ENCODE measurements at places on chromosomes 4 and X.

DNA sequence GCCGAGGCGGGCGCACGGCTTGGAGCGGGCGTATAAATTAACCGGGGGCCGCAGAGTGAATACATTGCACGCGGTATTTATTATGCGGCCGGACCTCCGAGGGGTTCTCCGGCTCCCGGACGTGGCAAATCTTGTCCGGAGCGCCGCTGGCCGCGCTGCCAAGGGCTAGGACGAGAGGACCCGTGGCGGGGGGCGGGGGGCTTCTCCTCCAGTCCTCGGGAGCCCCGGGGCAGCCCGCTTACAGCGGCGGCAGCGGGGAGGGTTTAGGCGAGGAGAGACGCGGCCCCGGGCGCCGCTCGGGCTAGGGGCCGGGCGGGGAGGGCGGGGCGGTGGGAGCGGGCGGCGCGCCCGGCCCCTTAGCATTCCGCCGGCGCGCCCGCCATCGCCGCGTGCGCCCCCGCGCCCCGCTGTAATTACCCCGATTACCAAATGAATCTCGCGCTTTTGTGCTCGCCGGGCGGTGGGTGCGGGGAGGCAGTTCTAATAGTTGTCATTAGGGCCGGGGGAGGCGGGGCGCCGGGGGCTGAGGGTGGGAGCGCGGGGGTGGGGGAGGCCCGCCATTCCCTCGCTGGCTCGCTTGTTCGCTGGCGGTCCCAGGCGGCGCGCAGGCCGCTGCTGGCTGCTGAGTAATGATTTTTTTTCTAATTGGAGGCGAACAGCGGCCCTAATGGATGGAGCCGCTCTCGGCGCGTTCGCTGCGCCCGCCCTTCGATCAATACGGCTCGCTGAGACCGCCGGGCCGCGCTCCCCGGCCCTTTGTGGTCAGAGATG lies 276.6 kb downstream of the BCOR start:
- no peak for DNase-seq

DNA sequence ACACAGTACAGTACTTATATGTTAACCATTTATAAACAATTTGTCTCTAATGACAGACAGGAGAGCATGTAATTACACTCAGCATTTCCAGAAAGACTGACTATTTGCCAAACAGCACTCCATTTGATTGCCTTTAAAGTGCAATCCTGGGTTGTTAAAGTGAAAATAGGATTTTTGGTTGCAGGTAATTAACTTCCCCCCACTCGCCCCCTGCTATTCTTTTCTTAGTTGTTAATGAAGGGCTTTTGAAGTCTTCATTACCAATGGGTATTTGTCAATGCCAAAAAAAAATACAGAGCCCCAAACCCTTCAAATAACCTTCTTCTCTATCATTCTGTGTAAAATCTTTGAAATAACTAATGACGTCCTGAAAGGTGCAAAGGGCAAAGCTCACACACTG lies 825.6 kb downstream of the STPG2 start:
- DNase-seq: no peak

GRCh38 chrX:135454816-135455215 lies 33.1 kb downstream of the SMIM10L2A start:
- no peak for DNase-seq

DNA sequence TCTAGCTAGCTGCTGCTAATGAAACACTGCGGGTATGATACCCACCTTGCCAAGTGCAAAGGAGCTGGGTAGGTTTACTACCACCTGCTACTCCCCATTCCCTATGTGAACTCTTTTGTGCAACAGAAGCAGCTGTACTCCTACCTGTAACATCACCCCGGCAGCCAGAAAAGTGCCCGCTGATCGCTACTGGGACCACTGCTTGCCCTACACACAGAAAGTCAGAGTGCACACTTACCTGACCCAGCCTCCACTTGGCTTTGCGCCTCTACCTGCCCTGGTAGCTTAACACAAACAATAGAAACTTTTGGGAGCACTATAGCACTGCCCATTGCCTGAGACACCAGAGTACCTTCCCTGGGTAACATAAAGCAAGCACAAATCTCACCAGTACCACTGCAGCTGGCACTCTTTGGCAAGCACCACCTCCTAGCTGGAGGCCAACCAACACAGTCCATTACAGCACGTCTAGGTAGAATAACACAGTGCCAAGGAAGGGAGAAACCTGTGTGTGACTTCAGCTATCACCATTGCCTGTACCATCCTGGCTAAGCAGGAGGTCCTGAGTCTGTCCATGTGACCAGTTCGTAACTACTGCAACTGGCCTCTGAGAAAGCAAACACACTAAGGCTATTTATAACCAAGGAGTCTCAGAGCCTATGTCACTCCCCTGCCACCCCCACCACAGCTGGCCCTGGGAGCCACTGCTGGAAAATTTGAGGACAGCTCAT lies 80.1 kb downstream of the CENPC start:
- DNase-seq: no peak

DNA sequence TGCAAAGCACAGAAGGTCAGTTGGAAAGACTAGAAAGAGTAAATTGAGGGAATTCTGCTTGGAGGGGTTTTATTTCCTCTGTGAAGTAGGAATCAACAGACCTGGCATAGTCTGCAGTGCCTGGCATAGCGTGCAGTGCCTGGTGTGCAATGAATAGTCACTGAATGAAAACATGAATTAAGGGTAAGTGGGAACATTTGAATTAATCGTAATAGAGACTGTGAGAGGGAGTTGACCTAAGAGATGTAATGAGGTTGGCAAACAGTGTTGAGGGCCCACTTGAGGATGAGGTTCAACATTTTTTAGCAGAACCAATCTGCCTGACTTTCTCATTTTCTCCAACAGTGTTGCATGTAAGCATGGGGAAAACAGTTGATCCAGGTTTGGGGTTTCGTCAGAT lies 377.2 kb upstream of the FTHL17 start:
- DNase-seq: no peak

- peak; percentile 60 for DNase-seq
Measured at GRCh38 chr4:23888421-23889319, 1.2 kb downstream of the PPARGC1A start.

DNA sequence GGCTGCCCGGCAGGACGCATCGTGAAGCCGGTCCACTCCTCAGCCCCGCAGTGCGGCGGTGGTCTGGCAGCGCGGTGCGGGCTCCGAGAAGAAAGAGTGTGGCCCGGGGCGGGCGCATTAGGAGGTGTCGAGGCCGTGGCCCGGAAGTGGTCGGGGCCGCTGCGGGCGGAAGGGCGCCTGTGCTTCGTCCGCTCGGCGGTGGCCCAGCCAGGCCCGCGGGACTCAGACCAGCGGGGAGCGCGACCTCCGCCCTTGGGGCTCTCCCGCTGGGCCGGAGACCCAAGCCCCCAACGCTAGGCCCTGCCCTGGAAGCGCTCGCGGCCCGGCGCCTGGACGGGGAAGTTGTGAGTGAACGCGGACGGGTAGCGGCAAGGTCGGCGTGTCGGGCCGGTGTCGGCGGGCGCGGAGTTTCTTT lies 60.0 kb downstream of the HS3ST1 start:
- DNase-seq: no peak

DNA sequence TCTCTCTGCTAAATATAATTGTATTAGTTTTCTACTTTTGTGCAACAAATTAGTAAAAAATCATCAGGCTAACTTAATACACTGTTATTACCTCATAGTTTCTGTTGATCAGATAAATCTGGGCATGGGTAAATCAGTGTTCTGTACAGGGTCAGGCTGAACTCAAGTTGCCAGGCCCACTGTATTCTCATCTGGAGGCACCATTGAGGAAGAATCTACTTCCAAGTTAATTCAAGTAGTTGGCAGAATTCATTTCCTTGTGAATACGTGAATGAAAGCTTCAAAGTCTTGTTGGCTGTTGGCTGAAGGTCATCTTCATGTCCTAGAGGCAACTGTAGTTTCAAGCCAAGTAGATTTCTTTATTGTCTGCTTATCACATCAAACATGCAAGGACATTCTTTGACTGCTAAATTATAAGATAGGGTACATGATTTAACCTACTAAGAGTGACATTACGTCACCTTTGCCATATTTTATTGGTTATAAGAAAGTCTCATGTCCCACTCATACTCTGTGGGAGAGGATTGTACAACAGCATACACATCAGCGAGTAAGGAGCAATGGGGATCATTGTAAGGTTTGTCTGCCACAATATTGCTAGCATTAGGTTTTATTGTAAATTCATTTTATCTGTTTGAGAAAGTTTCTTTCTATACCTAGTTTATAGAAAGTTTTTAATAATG lies 1219.0 kb downstream of the ARAP2 start:
- DNase-seq: no peak

DNA sequence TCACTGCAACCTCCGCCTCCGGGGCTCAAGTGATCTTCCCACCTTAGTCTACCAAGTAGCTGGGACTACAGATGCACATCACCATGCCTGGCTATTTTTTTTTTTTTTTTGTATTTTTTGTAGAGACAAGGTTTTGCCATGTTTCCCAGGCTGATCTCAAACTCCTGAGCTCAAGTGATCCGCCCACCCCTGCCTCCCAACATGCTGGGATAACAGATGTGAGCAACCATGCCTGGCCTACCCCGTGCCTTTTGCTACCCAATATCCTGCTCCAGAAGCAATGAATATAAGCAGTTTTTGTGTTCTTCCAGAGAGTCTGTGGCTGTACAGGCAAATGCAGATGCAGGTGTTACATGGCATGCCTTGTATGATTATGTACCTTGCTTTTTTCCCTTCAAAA lies 50.5 kb downstream of the TBC1D14 start:
- no peak for DNase-seq

- no peak for DNase-seq
Measured at GRCh38 chr4:52904421-52904820, 42.3 kb downstream of the RASL11B start.

- DNase-seq: no peak
Measured at GRCh38 chrX:30183554-30183953, 31.8 kb upstream of the MAGEB2 start.

DNA sequence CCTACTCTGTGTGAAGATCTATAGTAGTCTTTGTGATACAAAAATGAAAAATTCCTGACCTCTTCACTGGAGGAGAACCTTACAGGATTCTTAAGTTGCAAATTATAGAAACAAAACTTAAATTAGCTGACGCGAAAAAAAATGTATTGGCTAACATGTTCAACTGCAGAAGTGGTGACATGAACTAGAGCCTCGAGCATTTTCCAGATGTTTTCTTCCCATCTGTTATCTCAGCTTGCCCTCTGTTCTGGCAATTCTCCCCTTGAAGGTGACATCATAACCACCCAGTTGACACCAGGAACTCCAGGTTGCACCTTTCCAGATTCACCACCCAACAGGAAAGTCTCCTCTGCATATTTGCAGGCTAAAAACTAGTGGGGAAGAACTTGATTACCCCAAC lies 222.4 kb downstream of the KDR start:
- no peak for DNase-seq

GRCh38 chr4:16609170-16609758 lies 289.2 kb downstream of the LDB2 start:
- no peak for DNase-seq

GRCh38 chr4:88981993-88982392 lies 75.0 kb downstream of the FAM13A start:
- DNase-seq: no peak

DNA sequence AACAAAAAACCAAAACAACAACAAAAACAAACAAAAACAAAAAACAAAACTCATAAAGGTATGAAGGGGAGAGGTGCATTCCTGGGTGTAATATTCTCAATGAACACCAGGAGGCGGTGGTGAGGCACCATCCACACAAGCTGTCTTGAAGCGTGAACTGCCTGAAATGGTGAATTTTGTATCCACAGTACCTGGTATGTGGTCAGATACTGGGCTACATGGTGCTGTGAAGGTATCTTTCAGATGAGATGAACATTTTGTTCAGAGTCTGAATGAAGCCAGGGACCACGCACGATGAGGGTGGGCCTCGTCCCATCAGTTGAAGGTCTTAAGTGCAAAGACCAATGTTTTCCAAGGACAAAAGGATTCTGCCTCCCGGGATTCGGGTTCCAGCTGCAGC lies 58.5 kb downstream of the ASMT start:
- no peak for DNase-seq

- no peak for DNase-seq
Measured at GRCh38 chr4:173748353-173748752, 218.3 kb upstream of the HAND2 start.

DNA sequence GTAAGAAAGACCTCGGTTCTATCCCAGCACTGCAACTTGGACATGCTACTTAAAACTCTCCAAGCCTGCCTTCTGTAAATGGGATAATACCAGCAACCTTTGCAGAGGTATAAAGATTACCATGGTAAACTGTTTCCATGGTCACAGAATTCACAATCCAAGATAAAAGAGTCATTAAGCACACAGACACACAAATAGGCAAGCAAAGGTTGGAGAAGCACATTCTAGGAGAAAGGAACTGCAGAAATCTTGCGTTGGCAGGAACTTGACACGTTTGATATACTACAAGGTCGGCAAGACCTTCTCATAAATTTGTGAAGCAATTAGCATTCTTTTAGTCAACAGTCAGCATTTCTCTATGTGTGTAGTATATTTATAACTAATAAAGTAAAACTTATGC lies 12.3 kb upstream of the CHRNA9 start:
- no peak for DNase-seq

- no peak for DNase-seq
Measured at GRCh38 chr4:111475001-111475400, 670.3 kb upstream of the FAM241A start.

DNA sequence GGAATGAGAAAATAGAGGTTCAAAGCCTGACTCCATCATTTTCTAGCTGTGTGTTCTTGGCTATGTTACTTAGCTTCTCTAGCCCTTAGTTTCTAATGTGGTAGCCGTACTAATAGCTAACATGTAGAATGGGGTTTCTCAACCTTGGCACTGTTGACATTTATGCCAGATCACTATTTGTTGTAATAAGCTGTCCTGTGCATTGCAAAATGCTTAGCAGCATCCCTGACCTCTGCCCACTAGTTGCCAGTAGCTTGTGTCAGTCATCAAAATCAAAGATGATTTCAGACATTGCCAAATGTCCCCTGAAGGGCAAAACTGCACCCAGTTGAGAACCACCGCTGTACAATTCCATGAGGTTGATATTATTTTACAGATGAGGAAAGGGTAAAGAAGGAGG lies 18.3 kb upstream of the ADAMTS3 start:
- no peak for DNase-seq

DNA sequence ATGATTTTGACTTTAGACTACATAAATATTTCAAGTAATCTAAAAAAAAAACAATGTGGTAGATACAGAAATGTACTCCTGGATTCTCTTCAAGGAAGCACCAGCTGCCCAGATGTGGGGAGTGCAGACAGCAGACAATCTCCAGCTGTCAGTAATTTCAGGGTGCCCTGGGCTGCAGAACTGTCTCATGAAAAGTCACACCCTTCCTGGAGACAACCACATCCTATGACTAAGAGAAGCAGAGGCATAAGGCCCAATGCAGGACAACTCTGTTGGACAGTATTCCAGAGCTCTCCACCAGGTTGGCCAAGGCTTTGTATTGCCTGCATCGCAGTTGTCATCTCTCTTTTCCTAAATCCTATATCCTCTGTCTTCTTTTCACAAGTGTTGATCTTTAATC lies 34.4 kb upstream of the BLTP1 start:
- no peak for DNase-seq

All from fibroblast of skin of left quadriceps (primary cell).